ENCODE measurements at places on chromosomes 2 and 18.

- DNase-seq, result no peak
These were observed 167.9 kb downstream of the CBLN2 start for GRCh38 chr18:72376256-72376655.

DNA sequence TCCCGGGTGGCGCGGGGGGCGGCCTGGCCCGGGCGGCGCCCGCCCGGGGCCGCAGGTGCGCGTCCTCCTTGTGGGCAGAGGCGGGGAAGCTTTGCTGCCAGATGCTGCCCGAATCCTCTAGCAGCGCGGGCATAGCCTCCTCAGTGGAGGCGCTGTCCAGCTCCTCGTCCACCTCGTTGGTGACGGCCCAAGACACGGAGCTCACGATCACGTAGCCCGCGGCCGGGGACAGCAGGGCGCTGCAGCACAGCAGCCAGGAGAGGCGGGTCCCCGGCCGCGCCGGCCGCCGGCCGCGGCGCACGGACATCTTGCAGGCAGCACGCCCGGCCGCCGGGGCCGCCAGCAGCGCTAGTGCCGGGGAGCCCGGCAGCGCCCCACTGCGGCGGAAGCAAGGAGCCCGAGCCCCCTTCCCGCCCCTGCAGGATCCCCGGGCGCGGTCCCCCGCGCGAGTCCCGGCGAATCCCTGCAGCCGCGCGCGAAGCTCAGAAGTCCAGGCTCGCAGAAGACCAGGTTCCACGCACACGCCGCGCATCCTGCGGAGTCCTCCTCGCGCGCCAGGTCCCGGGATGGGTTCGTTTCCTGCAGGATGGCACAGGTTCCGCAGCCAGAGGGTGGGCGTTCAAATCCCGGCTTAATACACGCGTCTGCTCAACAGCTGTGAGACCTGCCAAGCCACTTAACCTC is at the start of gene CREG2:
Gene CREG2, minus strand, starts transcription at position 353 of the 684 bp plus-strand sequence. Its CDS starts 46 bp downstream, at position 307.
- DNase-seq, result peak; percentile 72

DNA sequence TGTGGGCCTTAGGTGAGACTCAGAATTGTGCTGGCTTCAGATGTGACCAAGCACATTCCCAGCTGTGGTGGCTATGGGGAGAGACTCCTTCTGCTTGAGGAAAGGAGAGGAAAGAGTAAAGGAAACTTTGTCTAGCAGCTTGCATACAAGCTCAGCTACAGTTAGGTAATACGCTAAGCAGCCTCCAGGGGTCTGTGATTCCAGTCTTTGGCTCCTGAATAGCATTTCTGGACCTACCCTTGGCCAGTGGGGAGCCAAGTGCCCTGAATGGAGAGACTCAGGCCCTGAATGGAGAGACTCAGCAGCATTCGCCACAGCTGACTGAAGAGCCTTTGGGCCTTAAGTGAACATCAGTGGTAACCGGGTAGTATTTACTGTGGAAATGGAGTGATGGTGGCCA is 227.4 kb upstream of the CDH7 start:
- DNase-seq, result no peak

DNA sequence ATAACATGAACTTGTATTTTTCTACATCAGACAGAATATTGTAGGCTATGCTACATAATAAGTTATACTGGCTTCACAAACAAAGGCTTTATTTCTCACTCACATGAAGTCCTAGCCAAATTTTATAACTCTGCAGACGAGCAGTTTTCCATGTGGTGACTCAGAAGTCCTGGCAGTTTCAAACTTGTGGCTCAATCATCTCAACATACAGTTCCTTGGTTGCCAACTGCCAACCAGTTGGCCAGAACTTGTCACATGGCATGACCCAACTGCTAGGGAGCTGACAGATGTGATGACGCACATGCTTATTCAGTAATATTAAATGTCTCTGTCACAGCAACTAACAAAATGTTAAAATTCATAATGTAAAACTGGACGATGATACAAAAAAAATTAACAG is 63.8 kb upstream of the ZC3H15 start:
- DNase-seq, result peak; percentile 63

DNA sequence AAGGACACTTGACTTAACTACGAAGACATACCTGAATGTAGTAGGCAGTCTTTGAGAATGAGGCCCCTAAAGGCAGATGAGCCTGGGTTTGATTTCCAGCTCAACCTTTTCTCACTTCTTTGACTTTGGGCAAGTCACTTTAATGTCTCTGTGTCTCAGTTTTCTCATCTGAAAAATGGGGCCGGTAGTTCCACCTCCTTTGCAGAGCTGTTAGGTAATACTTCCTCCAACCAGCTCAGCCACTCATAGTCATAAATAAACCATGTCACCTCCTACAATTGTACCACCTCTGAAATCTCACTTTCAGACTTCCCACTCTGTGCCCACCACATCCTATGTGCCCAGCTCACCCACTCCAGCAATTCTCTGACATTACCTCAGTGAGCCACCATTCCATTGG is 10.4 kb downstream of the ARHGAP25 start:
- DNase-seq, result no peak

DNA sequence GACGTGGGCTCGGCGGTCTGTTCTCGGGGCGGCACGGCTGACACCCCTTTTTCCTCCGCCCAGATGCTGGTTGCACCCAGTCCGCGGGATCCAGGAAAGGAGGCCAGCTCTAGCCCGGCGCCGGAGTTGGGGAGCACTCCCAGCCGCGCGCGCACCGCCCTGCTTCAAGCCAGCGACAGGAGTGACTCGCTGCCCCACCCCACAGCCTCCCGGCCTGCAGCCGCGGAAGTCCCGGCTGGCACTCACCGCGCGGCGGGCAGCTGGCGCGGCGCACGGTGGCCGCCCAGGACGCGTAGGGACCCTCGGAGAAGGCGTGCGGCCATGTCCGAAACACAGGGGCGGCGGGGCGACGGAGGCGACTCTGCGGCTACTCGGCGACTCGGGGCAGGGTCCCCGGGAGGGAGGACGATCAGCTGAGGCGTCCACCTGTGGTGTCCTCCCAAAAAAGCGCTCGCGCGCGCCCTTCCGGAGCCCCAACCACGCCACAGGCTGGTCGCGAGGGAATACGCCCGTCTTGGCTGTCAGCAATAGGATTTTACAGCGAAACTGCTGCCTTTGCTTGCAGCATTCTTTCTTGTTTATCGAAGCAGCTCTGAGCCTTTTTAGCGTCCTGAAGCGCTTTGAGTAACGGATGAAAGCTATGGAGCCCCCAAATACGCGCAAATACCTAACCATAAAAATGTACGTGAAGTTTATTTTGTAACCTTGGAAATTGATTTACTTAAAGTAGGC is at the start of gene ACADL:
Gene ACADL, minus strand, starts transcription at position 507 of the 732 bp plus-strand sequence. Its CDS starts 184 bp downstream, at position 323.
- DNase-seq, result peak; percentile 31

- peak; percentile 20 for DNase-seq
These were observed 511.6 kb upstream of the CELF4 start for GRCh38 chr18:38077229-38077628.

- no peak for DNase-seq
These were observed 31.0 kb upstream of the MSH6 start for GRCh38 chr2:47751856-47752414.

GRCh38 chr2:19847486-19847885 is 54.3 kb downstream of the TTC32 start:
- no peak for DNase-seq

GRCh38 chr18:56709463-56709862 is 58.3 kb downstream of the WDR7 start:
- peak; percentile 72 for DNase-seq

- DNase-seq, result peak; percentile 23
These were observed 620 bp downstream of the NGEF start for GRCh38 chr2:233012301-233012971.

- DNase-seq, result no peak
These were observed 48.5 kb downstream of the CCDC138 start for GRCh38 chr2:108835040-108835439.

GRCh38 chr2:44167311-44167907 is 1.3 kb upstream of the PPM1B start:
- no peak for DNase-seq

- DNase-seq, result peak; percentile 29
These were observed 408.0 kb upstream of the RGPD4 start for GRCh38 chr2:107418708-107419107.

- DNase-seq, result no peak
These were observed 124.8 kb downstream of the DTNB start for GRCh38 chr2:25548601-25549000.

DNA sequence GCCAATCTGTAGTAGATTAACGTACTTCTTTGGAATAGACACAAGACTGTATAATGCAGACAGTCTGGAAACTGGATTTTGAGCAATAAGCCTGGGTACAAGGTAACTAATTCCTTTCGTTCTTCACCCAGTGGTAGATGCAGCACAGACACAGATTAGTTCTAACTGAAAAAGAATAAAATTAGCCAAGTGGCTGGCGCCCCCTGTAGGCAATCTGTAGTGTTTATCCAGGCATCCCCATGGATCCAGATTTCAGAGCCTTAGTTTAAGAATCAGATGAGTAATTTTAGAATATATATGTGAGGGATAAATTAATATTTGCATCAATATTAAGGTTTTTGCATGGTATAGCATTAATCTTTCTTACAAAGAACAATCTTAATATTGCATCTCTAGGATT is 563.9 kb downstream of the DCC start:
- no peak for DNase-seq

GRCh38 chr18:50356036-50356945 is 18.6 kb upstream of the SKA1 start:
- DNase-seq, result no peak

GRCh38 chr18:72543357-72544055 is 636 bp downstream of the CBLN2 start:
- DNase-seq, result no peak

DNA sequence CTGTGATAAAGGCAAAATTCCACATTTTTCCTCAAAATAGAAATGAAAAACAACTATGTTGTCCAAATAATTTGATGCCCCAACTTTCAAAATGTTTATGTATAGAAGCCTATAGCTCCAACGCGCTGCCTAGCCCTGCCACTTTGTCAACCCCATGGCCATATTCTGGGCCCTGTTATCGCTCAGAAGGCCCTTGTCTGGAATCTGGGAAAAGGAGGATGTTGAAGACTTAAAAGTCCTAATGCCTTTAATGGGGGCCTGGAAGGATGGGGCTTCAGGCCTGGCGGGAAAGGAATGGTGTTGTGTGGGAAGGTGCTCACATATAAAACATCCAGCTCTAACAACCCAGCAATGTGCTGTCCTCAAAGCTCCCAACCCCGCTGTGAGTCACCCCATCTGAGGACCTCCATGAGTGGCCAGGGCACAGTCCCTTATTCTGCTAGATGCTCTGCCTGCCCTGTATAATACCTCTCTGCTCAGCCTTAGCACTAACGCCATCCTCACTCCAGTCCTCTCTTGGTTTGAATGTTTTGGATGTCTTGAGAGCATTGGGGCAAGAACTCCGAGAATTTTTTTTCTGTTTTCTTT is 86.0 kb downstream of the ACSL3 start:
- DNase-seq, result no peak

DNA sequence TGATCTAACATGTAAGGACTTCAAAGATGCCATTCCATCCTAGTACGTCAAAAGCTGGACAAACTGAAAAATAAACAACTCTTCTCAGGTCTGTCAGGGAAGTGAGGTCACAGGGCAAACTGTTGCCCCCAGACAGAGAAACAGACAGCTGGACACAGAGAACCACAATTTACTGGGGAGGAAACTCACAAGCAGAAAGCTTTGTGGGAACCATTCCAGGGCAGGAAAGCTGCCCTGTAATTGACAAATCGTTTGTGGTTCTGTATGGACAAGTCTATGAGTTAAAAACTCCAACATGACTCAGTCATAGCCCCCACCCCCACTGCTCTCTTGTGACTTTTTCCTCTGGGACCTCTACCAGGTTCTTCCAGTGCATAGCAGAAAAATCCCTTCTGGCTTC is 28.4 kb downstream of the MCEE start:
- no peak for DNase-seq

- no peak for DNase-seq
These were observed 577.3 kb downstream of the SATB2 start for GRCh38 chr2:198880421-198880820.

DNA sequence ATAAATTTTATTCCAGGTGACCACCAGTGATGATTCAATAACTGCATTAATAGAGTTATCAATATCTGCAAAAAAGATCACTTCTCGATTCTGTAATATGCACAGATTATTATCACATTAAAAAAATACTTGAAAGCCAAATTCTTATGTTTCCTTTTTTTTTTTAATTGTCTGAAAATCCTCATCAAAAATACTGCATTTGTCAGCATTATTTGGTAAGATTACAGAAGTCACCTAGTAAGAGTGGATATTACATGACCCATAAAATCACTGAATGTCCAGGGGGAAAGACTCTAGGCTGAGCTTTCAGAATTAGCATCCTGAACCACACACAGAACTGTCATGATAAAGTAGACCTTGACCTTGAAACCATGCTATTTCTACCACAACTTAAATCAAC is 617.2 kb upstream of the CDH7 start:
- no peak for DNase-seq

GRCh38 chr2:15757820-15758586 is 166.3 kb downstream of the DDX1 start:
- DNase-seq, result no peak

GRCh38 chr18:55665506-55665905 is 77.5 kb upstream of the TCF4 start:
- no peak for DNase-seq

GRCh38 chr2:240387669-240388358 is 47.6 kb upstream of the GPC1 start:
- DNase-seq, result no peak

DNA sequence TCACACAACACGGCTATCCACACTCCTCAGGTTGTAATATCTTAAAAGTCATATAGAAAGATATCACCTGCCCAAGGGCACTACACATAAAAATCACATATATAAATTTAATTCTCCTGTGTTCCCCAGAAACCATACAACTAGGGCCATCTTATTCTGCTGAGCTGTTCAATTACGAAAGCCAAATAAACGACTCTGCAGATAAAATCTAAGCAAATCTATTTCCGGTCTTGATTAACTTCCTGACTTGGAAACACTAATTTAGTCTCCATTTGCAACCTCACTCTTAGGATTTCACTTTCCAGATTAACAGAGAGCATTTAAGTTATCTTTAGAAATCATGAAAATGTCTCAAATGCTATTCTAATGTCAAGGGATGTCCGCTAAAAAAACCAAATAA is 23.9 kb upstream of the STK17B start:
- no peak for DNase-seq

GRCh38 chr2:229118927-229119326 is 152.2 kb downstream of the PID1 start:
- DNase-seq, result no peak

DNA sequence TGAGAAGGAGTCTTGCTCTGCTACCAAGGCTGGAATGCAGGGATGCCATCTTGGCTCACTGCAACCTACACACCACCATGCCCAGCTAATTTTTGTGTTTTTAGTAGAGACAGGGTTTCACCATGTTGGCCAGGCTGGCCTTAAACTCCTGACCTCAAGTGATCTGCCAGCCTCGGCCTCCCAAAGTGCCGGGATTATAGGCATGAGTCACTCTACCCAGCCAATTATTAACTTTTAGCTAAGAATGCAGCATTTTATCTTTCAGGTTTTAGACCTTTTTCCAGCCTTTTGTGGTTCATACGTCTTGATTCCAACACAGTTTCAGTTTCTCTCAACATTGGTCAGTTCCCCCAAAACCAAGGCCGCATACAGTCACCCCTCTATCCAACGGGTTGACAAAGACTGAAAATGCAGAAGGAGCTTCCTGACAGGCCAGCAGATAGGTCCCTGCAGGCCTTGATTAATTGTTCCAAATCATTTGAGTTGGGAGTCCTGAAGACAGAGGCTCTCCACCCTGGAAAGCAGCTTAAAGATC is 262.2 kb upstream of the KLHL29 start:
- no peak for DNase-seq

GRCh38 chr2:202178346-202178958 is 59.9 kb downstream of the SUMO1 start:
- DNase-seq, result peak; percentile 79

- no peak for DNase-seq
These were observed 68.5 kb downstream of the ETAA1 start for GRCh38 chr2:67465623-67466022.

All from muscle of back (tissue), 13 donors.